Activated T-cell treated with anti-CD3 and anti-CD28 coated beads, Interleukin-2, amount 50 U/mL, for 24 hours (primary cell): ENCODE measurements at places on chromosomes 1 and 21.
A peak's percentile ranks its signal among the peaks of the same experiment; 100 is the strongest.

DNA sequence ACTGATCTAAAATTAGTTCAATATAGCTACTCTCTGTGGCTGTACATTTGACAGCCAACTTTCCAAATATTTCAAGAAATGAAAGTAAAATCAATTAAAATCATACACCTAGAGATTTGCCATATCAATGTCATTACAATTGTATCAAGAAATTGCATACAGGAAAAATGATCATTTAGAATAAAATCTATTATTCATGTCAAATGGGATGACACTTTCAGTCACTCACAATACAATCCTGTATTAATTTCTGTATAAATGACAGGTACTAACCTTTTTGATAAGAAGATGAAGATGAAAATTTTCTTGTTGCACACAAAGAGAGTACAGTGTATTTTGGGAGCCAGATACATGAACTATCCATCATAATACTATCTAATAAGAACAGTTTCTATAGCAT lies 1588.9 kb upstream of the PRMT6 start:
- no peak for DNase-seq

GRCh38 chr1:229104654-229105053 lies 166.3 kb upstream of the RAB4A start:
- no peak for DNase-seq

DNA sequence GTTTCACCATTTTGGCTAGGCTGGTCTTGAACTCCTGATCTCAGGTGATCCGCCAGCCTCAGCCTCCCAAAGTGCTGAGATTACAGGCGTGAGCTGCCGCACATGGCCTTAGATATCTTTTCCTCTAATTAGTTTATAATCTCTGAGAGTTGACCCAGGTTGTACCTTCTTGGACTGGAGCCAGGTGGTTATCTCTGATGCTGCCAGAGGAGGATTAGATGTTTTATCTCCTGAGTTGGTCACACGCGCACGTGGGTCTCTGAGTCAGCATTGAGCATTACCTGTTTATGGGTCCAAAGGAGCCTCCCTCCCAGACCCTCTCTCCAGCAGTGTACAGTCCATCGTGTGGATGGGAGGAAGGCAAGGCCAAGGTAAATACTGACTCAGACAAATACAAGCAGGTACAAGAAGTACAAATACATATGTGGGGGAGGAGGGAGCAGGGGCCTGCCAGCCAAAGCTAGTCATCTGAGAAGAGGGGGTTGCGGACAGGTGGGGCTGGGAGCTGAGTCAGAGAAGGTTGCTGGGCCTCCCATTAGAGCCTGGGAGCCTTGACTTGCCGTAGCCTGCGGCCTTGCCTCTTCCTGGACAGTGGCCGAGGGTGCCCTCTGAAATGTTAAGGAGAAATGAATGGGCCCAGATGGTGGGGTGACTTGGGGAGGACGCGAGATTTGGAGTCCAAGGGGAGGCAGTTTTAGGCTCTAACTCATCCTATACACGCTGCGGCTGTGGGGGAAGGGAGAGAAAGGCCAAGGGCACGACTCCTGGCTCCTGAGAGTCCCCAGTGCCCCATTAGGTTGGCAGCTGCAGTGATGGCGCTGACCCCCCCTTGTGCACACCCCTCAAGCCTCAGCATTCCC lies 13.1 kb downstream of the IL6R start:
- DNase-seq = peak; percentile 61

DNA sequence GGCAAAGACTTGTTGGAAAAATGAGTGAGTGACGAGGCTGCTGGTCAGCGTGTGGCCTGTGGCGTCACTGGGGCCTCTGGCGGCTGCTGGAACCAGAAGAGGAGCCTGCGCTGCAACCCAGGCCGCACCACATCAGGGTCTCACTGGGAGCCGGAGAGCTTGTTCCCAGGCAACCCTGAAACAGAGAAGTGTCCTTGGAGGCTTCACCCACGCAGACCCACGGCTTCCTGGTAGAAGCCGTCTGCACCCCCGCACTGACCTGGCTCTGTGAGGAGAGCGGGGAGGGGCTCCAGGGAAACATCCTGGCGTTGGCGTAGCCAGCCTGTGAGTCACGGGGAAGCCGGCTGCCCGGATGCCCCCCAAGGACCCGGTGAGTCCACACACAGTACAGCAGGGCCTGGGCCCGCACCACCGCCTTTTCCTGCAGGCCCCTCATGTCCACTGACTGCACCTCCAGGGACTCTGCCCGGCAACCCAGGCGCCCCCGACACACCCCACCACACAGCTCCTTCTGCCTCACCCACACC lies 57.4 kb downstream of the COL6A1 start:
- no peak for DNase-seq

DNA sequence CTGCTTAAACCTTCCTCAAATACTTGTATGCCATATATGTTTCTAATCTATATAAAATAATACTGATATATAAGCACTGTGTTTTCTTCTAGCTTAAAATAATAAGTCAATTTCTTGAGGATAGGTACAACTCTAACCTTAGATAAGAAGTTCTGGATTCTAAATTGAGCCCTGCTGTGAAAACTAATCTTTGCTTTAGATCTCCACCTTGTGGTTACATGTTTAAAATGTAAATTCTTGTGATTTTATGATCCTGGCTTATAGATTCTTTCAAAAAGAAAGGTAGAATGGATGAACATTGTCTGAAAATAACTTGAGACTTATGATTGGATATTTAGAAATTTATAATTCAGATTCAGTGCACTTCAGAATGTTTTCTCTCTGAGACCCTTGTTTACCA lies 38.9 kb upstream of the HMCN1 start:
- DNase-seq = no peak

DNA sequence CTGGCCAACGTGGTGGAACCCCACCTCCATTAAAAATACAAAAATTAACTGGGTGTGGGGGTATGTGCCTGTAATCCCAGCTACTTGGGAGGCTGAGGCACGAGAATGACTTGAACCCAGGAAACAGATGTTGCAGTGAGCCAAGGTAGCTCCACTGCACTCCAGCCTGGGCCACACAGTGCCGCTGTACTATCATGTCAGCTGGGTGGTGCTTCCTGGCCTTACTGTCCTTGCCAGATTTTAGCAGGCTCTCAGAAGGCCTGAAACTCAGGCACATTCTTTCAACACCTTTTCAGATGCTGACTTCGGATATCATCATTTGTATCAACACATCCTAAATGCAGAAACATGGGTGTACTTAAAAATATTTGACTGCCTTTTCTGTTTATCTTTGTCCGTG lies 31.6 kb upstream of the NBL1 start:
- no peak for DNase-seq

DNA sequence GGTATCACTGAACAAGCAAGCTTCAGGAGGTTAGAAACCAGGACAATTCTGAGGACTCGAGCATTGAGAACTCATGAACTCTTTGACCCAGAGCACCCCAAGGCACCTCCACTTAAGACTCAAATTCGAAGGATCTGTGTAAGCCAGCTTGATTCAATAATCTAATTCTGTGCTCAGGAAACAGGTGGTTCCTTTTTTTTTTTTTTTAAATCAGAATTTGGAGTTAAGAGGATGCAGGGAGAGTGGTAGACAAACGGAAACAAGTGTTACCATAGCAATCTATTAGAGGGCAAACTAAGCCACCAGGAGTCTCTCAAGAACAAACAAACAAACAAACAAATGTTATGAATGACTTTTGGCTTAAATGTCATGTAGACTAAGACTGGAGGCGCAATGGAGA lies 53.8 kb upstream of the DPH5 start:
- no peak for DNase-seq

- DNase-seq = no peak
These were observed 182.3 kb downstream of the FCRL5 start for GRCh38 chr1:157369808-157370521.

- no peak for DNase-seq
These were observed 38.3 kb downstream of the WDR3 start for GRCh38 chr1:117967881-117968280.

DNA sequence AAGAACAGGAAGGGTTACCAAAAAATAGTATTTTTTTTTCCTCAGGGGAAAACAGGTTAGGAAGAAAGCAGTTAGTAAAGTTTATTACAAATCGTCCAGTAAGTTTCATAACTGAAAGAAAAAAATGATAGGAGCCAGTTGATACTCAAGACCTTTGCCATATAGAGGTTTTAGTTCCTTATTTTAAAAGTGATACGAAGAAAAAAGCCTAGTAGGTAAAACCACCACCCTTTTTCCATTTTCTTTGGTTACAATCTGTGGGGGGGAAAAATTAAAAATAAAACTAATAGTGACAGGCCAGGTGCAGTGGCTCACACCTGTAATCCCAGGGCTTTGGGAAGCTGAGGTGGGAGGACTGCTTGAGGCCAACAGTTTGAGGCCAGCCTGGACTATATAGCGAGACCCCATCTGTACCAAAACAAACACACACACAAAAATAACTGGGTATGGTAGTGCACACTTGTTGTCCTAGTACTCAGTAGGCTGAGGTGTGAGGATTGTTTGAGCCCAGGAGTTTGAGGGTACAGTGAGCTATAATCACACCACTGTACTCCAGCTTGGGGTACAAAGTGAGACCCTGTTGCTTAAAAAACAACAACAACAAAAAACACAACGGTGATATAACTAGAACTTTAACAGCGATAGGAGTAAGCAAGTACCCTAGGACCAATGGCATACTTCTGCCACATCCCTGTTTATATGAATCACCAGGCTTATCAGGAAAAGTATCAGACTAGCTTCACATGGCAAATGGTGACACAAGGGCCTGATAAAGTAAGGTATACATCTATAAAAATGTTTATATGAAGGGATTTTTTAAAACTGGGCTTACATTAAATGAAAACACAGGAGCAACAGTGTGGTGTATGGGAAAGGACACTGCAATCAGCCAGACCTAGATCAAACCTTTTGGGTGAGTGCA lies 5.4 kb downstream of the TMEM59 start:
- no peak for DNase-seq

DNA sequence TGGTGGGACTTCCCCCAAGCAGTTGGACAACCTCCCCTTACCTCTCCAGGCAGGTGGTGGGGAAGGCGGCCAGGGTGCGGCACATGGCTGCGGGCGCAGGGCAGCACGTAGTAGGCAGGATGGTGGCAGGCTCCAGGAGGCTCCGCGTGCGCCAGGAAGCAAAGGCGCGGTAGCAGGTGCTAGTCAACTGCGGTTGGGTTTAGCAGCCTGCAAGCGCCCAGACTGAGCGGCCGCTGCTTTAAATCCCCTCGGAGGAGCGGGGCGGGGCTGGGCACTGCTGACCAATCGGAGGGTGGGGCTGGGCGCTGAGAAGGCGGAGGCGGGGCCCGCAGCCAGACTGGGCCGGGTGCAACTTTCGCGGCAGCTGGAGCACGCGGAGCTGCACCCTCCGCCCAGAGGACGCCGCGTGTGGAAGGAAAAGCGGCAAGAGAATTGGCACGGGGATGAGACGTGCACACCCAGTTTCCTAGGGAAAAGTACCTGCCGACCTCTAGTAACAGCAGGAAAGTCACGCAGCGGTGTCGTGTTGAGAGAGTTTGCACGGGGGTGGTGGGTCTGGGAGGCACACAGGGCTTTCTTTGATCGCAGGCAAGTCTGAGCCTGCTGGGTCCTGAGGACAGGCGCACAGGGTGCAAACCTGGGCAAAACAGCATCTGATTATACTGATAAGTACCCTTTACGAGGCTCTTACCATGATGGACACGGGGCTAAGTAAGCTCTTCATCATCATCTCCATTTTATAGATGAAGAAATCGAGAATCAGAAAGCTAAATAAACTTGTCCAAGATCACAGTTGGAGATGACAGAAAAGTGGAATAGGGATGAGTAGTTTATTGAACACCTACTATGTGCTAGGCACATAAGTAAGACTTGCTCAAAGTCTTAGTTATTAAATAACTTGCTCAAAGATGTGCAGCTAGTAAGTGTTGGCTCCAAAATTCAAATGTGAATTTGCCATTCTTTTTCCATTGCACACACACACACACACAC lies at the start of gene RGS16:
Gene RGS16 (minus strand): TSS at position 215 of the 990 bp plus-strand sequence. CDS start 130 bp downstream, at position 85.
- DNase-seq = peak; percentile 97

DNA sequence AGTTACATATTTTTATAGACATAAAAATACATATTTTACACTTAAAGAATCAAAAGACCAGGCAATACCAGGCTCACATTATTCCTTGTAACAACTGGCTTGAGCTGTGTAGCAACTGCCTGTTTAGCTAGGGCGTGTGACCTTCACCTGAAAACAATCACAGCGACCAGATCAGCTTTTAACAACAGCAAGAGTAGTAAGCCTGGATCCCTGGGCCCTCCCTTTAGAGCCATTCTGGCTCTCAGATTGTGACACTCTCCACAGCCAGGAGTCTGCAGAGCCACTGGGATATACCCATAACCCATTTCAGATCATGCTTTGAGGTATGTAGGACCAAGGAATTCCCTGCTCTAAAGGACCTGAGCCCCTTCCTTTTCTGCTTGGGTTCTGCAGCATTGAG lies 29.4 kb upstream of the GNG4 start:
- no peak for DNase-seq

DNA sequence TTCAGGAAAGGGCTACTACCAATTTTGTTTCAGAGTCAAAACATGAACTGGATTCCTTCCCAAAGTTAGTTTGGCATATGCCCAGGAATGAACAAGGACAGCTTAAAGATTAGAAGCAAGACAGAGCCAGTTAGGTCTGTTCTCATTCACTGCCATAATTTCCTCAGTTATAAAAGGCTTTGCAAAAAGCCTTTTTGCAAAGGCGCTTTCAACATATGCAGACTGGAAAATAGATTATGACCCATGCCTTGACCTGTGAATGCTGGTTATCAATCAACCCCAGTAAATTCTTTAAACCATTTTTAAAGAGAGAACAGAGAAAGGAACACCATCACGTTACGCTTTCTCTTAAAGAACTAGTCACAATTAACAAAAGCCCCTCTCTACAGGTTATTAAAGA lies 1.7 kb upstream of the FRRS1 start:
- no peak for DNase-seq
